ENCODE measurements at places on chromosomes 5 and 9.

DNA sequence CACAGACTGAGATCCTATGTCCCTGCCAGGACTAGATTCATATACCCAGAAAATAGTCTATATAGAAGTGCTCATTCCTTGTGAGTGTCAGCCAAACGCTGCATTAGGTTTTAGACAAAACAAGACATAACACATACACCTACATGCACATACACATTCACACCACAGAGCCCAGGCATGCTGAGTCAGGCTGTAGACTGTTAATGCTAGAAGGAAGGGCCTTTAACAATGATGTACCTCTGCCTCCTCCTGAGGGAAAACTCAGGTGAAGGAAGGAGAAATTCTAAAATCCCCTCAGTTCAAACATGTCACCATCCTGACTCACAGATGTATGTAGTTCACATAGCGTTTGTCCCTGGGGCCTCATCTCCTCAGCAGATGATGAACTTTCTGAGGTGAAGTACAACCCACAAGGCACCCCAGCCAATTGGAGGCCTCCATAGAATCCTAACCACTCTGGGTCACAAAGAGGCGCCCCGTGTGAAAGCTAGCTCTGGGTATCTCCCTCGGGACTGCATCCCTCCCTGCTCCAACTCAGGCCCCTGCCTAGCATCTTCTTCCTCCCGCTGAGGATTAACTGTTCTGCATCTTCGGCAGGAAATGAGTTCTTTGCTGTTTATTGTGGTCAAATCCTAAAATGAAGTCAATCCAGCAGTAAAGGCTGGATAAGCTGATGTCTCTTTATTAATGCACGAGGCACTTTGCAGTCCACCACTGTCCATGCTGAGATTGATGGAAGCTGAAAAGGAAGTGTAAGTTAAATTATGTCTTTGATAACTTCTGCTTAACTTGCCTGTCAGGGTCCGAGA is 40.8 kb upstream of the FSTL4 start:
- DNase-seq = no peak

DNA sequence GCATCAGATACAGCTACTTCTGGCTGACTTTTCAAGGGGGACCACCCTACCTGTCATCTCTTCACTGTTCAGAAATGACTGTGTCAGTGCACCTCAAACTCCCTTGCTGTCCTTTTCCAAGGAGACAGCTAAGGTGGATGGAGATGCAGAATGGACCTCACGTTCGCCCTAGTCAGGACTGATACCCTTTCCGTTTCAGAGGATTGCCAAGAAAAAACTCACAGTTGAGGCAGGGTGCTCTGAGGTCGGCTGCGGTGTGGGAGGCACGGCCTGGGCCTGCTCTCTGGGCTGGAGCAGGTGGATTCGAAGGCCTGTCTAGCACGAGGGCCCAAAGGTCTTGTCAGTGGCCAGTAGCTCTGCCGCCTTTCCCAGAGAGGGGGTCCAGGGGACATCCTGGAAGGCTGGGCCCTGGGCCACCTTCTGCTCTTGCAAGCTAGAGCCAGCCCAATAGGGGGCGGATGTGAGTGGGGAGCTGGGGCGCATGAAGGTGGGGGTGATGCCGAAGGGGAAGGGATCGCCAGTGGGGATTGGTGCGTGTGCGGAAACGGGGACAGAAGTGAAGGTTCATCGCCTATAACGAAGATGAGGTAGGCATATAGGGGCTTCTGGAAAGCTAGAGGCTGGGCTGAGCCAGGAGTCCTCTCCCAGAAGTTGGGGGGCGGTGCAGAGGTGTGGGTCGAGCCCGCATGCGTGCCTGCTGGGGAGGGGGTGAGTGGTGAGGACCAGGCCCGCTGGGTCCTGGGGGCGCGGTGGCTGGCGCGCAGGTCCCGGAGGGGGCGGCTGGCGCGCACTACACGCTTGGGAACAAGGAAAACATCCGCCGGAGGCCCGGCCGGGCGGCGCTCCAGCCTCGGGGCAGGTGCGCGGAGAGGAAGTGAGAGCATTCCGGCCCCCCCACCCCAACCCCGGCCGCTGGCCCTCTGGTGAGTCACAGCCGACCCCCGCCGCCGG is 2.5 kb upstream of the MSMP start:
- DNase-seq = peak; percentile 53

- DNase-seq = no peak
Measured at GRCh38 chr5:109374625-109375024, 35.1 kb downstream of the PJA2 start.

DNA sequence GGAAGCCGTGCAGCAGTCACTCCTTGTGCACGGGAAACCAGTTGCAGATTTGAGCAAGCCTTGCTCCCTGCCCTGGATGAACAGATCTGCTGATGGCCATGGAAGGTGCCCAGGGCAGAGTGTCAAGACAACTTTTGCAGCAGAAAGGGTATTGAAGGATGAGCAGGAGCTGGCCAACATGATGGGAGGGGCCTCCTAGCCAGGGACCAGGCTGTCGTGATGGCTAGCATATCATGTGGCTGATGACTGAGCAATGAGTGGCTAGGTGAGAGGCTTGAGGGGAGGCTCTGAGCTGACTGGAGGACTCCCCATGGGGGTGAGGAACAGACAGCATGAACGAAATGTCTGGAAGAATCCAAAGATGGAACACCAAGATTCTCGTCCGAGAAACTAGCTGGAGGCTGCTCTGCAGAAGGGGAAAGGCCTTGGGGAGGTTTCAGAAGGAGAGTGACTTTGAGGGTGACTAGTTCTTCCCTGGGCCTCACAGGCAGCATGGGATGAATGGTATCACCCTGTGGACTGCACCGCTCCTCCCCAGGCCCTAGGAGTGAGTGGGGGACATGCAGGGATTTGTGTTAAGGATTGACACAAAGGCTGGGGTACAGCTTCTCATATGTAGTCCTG is 18.5 kb downstream of the PPARGC1B start:
- DNase-seq = no peak

DNA sequence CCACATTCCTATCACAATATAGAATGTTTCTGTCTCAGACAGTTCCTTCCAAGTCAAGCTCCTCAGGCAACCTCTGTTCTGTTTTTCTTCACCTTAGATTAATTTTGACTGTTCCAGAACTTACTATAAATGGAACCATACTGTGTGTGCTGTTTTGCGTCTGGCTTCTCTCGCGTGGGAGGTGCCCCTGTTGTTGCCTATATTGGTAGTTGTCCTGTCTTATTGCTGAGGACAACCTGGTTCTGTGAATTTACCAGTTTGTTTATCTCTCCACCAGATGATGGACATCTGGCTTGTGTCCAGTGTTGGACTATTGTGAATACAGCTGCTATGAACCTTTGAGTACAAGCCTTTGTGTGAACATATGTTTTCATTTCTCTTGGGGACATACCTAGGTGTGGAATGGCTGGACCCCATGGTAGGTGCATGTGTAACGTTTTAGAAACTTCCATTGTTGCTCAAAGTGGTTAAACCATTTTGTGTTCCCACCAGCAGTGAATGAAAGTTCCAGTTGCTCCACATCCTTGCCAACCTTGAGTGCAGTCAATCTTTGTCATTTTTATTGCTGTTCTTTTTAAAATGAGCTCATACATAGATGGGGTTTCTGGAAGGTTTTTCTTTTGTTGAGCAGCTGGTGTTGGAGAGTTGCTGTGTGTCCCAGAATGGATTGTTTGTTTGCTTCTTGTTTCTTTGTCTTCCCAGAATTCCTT is 18.1 kb downstream of the HMCN2 start:
- DNase-seq = no peak

DNA sequence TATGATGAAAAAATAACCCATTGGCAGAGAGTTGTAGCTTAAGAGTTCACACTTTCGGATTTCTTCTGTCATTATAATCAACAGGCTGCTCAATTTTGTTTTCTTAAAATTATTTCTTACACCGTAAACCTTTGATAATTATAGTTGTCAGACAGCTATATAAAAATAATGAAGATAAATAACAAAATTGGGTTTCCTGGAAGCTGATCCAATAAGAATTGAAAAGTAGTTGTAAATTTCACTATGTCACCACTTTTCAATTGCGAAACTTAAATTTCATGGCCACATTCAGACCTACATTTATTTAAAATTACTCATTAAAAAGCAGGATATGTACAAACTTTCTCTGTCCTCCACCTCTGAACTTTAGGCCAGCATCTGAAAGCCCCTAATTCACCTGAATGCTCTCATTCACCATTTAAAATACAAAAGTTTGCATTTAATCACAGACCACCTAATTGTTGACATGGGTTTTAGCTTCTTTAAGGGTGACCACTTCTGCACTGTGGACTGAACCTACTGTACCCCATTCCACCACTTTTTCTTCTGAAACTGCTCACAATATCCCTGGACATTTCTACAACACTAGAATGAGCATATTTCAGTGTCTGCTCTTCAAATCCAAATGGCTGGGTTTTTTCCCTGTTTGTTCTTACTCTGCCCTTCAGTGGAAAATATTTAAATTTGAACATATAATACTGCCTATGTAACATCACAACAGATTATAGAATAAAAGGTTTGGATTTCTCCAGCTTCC is 680 bp downstream of the SELENOP start:
- DNase-seq = no peak

GRCh38 chr5:55234121-55234700 is 803 bp upstream of the CCNO start:
- no peak for DNase-seq

GRCh38 chr5:109143031-109143430 is 266.7 kb downstream of the PJA2 start:
- no peak for DNase-seq

DNA sequence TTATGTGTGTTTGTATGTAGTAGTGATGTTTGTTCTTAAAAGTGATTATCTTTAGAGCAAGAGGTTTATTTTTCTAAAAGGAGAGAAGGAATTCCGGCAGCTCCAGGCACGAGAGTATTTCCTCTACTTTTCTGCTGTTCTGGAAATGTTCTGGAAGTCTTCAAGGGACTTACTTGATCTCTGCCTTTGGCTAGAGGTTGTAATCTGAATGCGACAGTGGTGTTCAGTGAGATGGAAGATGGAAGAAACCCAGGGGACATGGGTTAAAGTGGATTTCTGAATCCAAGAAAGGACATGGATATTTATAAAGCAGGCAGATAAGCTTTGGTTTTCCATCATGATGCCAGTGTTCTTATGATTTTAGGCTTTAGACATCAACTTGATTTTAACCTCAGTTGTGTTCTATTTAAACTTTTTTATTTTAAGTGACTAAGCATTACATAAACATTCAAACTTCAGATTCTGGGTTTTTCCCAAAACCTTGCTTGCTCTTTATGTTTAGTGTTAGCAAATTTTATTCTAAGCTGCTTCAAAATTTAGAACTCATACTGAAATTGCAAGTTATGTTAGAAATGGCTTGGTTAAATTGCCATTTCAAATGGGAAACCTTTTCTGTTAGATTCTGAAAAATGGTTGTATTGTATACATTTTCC is 3.6 kb downstream of the GPR21 start:
- DNase-seq = no peak

GRCh38 chr9:33524306-33524947 is 376 bp downstream of the ANKRD18B start:
- DNase-seq = no peak

DNA sequence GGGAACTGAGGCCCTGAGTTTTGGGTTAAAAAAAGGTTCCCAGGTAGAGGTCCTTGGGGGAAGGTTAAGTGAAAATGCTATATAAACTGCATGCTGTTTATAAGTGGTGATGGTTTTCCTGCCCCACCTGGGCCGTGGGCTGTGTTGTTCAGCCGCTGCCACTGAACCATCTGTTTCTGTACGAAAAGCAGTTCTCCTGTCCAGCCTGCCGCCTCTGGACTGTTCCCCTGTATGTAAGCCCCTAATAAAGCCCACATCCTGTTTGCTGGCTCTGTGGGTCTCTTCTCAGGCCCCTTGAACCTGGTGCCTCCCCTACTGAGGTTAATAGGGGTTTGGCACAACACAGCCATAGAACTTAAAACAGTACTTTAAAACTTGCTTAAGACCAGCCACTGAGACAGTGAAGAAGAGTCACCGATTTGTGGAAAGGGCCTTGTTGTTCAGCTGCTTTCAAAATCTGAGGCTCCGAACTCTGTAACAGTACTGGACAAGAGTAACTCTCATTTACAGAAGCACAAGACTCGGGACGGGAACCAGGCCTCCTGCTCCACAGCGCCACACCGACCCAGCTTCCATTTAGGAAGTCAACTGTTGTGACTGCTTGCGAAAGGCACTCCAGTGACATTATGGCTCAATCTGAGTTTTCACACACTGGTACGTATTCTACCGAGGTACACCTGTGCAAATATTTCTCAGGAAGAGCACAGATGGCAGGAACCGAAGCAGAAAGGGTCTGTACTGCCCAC is 192.5 kb downstream of the CDK5RAP2 start:
- DNase-seq = no peak

GRCh38 chr5:91477408-91477807 is 94.3 kb upstream of the ARRDC3 start:
- no peak for DNase-seq

GRCh38 chr5:166505544-166505943 is 1785.9 kb upstream of the WWC1 start:
- no peak for DNase-seq

- DNase-seq = no peak
Measured at GRCh38 chr9:71681104-71681707, 87.1 kb downstream of the CEMIP2 start.

All from stimulated activated CD8-positive, alpha-beta memory T cell treated with anti-CD3 and anti-CD28 coated beads, Interleukin-12 subunit alpha, Interleukin-12 subunit beta, amount 100 ng/mL, for 4 hours (primary cell).